ENCODE measurements at places on chromosomes 7 and 10.
A peak's percentile ranks its signal among the peaks of the same experiment; 100 is the strongest.

GRCh38 chr7:138804618-138805017 is 6.6 kb upstream of the ATP6V0A4 start:
- DNase-seq = no peak

DNA sequence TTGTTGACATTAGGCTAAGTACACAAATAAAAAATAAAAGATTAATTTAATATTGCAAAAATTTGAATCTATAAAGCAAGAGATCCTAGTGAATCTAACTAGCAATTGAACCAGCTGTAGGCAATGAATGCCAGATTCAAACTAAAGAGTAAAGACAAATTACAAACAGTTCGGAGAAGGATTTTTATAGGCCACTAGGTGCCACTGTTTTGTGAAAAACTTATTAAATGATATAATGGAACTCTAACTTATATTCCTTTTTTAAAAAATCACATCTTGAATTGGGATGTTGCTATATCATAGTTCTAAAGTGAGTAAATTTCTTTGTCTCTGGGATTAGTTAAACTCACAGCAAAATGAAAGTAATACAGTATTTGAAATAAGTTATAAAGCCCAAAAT is 39.1 kb upstream of the GNAI1 start:
- no peak for DNase-seq

- DNase-seq = no peak
These were observed 48.4 kb upstream of the PODXL start for GRCh38 chr7:131604841-131605279.

- DNase-seq = no peak
These were observed 49.9 kb downstream of the SIRT1 start for GRCh38 chr10:67934336-67934735.

DNA sequence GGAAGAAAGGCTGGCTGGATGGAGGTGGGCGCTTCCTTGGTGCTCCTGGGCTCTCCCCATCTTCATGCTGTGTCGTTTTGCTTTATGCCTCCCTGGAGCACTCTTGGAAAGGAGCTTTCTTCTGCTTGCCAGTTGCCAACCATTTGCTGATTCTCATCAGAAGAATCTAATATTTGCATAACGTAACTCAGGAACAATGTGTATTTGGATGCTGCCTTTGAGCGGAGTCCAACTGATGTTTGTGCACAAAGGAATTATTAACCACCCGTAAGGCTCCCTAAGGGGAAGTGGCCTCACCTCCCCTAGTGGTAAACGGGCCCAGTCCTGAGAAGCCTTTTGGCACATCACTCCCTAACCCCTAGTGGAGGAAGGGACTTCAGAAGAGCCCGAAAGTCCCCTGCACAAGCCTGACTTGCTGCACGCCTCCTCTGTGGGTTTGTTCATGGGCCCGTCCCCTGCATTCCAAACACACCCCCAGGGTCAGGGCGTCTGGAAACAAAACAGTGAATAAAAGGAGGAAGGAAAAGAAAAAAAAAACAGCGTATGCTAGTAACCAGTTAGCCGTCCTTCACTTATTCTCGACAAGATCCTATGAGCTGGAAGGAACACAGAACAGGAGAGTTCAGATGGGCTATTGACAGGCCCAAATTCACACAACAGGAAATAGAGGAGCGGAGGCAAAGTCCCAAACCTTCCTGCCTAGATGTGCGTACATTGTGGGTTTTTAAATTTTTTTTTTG is 602.2 kb downstream of the LRMDA start:
- DNase-seq = no peak

- DNase-seq = no peak
These were observed 29.4 kb downstream of the RABGEF1 start for GRCh38 chr7:66769833-66770512.

- DNase-seq = no peak
These were observed 57.2 kb downstream of the RASGEF1A start for GRCh38 chr10:43209651-43210141.

DNA sequence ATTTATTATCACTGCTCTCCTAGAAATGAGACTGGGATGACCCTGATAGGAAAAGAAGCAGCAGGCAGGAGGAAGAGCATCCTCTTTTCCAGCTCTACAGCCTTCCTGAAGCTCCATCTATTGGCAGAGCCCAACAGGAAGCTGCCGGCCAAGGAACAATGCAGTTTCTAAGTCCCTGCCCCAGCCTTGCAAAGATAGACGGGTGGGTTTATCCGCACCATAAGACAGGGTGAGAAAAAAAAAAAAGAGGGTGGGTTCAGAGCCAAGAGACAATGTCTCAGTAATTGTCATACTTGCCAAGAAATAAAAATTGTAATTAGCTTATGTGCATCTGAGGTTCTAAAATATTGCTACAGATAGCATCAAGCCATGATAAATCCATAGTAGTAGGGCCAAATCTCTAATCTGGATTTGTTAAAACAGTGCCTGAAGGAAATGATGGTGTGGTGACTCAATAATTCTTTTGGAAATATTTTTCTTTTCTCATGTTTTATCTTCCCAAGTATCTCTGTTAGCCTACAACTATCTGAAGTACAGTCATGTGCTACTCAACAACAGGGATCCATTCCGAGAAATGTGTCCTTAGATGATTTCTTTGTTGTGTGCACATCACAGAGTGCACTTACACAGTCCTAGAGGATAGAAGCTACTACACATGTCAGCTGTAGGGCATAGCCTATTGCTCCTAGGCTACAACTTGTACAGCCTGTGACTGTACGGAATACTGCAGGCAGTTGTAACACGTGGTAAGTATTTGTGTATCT is 242.9 kb upstream of the CXCL12 start:
- no peak for DNase-seq

GRCh38 chr7:3356173-3356572 is 55.1 kb downstream of the SDK1 start:
- DNase-seq = no peak

- no peak for DNase-seq
These were observed 73.5 kb downstream of the CYTH3 start for GRCh38 chr7:6198689-6199595.

- DNase-seq = no peak
These were observed 74.2 kb downstream of the SHH start for GRCh38 chr7:155738104-155738503.

DNA sequence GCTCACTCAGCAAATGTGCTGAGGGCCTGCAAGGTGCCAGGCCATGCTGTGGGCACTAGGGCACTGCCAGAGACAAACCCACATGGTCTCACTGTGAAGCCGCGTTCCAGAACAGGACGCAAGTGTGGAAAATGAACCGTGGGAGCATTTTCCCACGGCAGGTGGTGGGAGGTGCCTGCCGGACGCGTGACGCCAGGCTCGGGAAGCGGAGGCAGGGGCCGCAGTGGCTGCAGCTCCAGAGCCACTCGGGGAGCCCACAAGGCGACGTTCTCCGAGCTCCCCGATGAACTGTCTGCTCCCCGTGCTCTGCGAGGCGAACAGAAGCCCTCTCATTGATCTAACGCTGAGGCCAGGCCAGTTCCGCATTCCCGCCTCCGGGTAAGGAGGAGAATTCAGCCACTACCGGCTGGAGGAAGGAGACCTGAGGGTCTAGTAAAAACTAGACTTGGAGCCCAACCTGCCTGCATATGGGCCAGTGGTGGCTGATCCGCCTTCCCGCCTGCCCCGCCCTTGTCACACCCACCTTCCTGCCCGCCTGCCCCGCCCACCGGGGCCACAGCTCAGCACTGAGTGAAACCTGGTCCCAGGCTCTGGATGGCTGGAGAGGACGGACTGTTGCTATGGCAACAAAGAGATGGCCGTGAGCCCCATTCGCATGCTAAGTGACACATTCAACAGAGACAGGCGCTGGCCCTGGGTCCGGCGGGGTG is 13.1 kb downstream of the ADGRA1 start:
- peak; percentile 40 for DNase-seq

GRCh38 chr10:32516567-32517495 is 70.9 kb downstream of the CCDC7 start:
- DNase-seq = no peak

DNA sequence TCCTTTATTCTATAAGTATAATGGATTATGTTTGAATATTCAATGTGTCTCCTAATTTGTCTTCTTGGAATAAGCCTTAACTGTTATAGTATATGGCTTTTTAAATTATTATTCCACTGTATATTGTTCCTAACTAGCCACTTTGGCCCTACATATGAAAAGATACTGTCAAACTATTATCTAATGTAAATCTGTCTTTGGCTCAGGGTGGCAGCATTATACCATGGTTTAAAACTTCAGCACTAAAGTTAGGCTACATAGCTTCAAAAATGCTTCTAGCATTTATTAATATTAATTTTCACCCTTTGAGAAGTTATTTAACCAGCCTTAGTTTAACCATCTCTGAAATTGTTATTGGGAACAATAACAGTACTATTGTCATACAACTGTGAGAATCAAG is 543.1 kb upstream of the MBL2 start:
- DNase-seq = no peak

- no peak for DNase-seq
These were observed 14.4 kb downstream of the SCIN start for GRCh38 chr7:12584930-12585329.

DNA sequence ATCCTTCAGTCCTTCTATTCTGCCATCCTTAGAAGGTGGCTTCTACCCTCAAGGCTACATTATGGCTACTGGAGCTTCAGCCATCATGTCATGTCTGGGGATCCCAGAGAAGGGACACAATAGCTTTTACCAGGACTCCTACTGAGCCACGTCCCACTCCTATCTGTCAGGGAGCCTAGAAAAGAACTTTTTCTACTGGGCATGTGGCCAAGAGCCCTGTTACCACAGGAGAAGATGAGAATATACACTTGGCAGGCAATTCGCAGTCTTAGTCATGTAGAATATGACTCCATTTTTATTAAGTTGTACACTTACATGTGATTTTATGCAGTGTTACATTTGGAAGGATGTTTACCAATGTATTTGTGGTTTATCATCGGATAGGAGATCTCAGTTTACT is 64.6 kb upstream of the KCNMA1 start:
- peak; percentile 21 for DNase-seq

- DNase-seq = no peak
These were observed 7.2 kb downstream of the ABLIM1 start for GRCh38 chr10:114650831-114651230.

DNA sequence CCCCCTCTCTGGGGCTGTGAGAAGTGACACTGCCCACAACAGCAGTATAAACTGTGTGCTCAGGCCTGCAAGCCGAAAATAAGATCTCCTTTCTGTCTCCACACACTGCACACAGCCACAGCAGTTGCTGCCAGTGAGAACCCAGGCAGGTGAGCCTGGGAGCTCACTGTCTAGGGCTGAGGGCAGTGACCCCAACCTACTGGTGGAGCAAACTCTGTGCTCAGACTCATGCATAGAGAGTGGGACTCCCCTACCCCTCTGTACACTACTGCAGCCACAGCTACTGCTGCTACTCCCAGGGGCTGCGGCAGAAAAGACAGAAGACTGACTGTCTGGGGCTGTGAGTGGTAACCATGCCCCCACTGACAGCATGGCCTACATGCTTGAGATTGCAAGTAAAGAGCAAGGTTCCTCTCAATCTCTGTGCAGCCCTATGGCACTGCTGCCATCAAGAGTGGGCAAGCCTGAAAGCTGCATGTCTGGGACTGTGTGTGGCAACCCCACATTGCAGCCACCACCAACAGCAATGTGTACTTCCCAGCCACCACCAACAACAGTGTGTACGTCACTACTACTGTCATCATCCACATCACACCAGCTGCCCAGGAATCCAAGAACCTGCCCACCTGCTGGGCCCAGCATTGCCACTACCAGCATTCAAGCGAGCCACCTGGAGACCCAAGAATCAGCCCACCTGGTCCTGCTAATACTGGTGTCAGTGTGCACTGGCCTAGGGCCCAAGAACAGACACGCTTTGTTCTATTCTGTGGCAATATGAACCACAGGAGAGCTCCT is 226.1 kb downstream of the XPNPEP1 start:
- no peak for DNase-seq

GRCh38 chr7:22173685-22174573 is 183.0 kb downstream of the RAPGEF5 start:
- DNase-seq = peak; percentile 68

DNA sequence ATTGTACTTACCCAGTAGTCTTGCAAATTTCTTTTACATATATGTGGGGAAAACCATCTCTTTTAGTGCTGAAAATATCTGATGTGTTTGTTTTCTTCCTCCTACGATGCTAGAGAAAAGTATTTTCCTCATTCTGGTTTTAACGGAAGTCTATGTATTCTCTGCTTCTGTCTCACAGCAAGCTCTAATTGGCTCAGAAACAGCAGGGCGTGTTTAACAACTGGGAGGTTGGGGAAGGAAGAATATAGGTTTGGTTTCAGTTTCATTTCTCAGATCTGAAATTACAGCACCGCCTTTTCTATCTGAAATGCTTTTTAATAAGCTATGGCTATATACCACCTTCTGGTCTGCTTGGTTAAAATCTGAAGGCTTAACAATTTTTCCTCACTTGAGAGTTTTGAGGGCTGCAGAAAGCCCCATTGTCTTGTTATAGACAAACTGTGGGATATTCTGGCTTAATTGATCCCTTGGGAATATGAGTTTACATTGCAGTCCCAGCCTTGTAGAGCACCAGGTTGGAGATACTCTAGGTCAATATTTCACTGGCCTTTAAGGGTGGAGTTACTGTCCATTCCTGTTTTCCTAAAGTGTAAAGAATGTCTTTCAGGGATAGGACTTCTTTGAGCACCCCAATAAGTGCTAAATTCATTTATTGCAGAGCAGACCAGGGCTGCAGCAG is at the start of gene SAMD9:
Gene SAMD9, minus strand, starts transcription at position 128 of the 679 bp plus-strand sequence. CDS start 11,882 bp downstream, outside the sequence.
- peak; percentile 83 for DNase-seq

DNA sequence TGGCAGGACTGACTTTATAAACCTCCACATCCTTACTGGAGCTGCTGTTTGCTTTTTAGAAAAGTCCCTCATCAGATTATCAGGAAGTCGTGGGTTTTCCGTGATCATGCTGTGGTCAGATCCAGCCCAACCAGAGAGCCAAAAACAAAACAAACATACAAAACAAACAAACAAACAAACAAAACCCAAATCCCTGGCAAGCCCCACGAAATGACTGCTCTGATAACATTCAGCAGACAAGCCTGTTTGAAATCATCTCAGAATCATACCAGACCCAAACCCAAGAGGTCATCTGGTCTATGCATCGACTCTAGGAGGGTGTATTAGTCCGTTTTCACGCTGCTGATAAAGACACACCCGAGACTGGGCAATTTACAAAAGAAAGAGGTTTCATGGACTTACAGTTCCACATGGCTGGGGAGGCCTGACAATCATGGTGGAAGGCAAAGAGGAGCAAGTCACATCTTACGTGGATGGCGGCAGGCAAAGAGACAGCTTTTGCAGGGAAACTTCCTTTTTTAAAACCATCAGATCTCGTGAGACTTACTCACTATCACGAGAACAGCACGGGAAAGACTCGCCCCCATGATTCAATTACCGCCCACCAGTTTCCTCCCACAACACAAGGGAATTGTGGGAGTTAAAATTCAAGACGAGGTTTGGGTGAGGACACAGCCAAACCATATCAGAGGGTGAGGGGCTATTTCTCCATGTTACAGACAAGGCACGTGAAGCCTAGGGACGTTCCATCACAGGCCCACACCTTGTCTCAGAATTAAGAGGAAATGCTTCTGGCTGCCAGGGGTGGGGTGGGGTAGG is 85.7 kb downstream of the PARP12 start:
- no peak for DNase-seq

- no peak for DNase-seq
These were observed 519.1 kb upstream of the GALNT17 start for GRCh38 chr7:70612811-70613210.

- DNase-seq = no peak
These were observed 66.8 kb downstream of the PCGF5 start for GRCh38 chr10:91287276-91287675.
